Activated naive CD8-positive, alpha-beta T cell treated with anti-CD3 and anti-CD28 coated beads, Interleukin-2, amount 50 U/mL, for 24 hours (primary cell): ENCODE measurements at places on chromosomes 4 and X.

GRCh38 chrX:118718737-118719136, 8.7 kb upstream of the IL13RA1 start:
- no peak for DNase-seq

DNA sequence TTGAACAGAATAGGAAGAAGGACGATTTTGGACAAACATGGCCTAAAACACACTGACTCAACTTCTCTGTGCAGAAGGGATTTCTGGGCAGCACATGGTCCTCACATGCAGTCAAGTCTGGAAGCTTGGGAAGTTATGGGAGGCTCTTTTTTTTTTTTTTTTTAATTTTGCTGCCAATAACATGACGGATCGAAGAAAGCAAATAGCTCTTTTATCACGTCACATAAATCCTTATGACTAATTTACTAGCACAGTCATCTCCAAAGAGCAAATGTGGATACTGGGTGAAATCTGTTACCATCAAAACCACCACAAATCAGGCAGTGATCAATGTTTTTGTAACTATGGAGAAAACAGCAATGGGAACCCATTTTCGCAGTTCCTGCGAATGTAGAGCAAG, 193.3 kb upstream of the FAM9B start:
- no peak for DNase-seq

GRCh38 chr4:110411574-110412011, 64.4 kb upstream of the ENPEP start:
- no peak for DNase-seq

GRCh38 chr4:76445911-76446310, 10.9 kb downstream of the SHROOM3 start:
- no peak for DNase-seq

DNA sequence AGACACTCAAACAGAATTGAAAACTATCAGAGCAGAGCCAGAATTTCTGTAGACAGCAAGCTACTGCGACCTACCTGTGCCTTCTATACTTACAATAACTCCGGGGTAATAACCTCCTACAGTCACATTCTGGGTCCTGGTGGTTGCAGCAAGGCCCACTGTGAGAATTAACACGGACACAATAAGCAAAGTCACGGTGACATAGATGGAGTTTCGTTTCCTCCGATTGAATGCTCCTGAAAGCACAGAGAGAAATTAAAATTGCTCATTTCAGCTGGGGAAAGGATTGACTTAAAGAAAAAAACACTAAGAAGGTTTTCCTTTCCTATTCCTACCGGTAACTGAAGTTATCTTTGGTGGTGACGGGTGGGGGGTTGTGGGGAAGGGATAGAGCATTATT, 7.0 kb downstream of the TMEM255A start:
- DNase-seq, result no peak

DNA sequence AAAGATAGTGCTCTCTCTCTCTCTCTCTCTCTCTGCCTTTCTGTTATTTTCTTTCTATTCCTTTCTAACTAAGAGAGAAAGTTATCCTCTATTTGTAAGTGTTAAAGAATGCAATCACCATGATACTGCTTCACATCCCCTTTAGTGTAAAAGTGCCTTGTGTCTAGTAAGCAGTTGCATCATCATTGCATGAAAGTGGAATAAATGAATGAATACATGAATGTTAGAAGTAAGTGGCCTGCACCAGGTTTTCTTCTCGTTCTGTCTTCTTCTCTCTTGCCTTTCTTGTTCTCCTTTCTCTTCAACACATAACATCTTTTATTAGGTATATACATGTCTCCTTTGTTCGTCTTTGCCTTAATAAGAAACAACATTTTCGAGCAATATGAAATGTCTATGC, 35.2 kb downstream of the TRIM2 start:
- no peak for DNase-seq

- no peak for DNase-seq
These were observed 536.9 kb downstream of the RAPGEF2 start for GRCh38 chr4:159639671-159640323.

- no peak for DNase-seq
These were observed 67.9 kb downstream of the PKD2 start for GRCh38 chr4:88075336-88075735.

DNA sequence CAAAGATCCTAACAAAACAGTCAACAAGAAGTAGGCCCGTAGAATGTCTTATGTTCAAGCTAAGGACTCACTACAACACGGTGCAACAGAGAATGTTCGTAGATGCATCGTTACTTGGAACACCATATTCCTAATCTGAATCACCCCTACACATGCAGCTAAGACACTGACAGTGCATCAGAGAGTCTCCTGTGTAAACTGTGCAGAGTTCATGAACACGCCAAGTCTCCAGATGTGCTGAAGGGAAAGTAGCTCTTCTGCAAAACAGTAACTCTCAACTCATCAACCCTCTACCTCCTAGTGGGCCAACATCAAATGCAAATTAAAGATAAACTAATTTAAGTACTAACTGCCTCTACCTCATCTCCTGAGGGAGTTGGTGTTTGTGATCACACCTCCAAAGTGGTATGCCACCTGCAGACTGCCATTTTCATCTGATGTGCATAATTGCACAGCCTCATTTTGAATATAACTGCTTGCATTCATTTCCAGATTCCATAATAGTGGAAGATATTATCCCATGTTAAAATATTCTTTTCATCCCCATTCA, 73.5 kb downstream of the MOSPD2 start:
- DNase-seq, result no peak

DNA sequence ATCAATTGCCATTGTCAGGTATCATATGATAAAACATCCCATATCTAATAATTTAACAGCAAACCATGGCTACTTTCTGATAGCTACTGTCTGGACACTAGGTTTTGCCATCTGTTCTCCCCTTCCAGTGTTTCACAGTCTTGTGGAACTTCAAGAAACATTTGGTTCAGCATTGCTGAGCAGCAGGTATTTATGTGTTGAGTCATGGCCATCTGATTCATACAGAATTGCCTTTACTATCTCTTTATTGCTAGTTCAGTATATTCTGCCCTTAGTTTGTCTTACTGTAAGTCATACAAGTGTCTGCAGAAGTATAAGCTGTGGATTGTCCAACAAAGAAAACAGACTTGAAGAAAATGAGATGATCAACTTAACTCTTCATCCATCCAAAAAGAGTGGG, 7.0 kb downstream of the NPY5R start:
- no peak for DNase-seq

DNA sequence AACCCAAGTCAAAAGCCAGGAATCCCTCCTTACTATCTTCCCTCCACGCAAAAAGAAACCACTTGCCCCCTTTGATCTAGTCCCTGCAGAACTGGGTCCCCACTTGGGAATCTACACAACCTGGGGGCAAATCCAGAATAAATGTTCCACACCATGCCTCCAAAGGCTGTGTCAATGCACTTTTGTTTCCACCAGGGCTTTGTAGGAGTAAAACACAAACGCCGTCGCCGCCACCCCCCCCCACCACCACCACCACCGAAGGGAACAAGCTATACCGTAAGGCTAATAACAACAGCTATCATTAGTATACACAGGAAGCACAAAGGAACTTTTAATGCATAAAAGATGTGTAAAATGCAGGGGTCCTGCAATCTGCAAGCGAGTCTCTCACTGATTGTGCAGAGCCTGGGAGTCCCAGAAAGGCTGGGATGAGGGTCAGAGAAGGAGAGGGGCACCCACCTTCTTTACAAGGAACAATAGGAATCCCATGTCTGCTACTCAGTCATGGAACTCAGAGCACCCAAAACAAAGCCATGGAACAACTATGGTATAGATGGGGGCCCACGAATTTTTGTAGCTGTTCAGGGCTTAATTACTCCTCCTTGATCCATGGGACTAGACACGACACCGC, 13.2 kb downstream of the BCOR start:
- no peak for DNase-seq

DNA sequence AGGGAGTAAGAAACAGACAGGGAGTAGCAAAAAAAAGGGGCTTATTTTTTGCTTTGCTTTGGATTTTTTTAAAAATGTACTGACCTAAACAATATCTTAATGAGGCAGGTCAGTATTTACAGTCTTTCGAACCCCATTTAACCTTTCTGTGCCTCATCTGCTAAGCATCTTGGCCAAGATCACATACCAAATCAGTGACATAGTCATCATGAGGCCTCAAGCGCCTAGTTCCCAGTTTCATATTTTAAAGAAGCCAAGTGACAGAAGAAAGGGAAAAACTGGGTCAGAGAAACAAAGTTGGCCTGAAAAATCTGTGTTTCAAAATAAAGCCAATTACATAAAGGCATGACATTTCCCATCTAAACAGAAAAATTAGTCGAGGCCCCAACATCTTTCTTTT, 94.6 kb upstream of the WDR44 start:
- no peak for DNase-seq

GRCh38 chrX:52425775-52426174, 57.0 kb downstream of the XAGE2 start:
- no peak for DNase-seq

DNA sequence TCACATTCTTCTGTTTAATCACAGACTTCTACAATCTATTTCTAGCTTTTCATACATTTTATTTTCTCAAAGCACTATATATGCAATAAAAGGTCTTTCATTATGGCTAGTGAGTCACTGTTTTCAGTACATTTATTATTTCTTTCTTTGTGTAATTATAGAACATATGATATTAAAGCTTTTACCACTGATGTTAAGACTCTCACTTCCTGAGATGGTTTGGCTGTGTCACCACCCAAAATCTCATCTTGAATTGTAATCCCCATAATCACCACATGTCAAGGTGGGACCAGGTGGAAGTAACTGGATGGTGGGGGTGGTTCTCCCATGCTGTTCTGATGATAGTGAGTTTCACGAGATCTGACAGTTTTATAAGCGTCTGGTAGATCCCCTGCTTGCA, 41.9 kb downstream of the UBA6 start:
- DNase-seq, result no peak

DNA sequence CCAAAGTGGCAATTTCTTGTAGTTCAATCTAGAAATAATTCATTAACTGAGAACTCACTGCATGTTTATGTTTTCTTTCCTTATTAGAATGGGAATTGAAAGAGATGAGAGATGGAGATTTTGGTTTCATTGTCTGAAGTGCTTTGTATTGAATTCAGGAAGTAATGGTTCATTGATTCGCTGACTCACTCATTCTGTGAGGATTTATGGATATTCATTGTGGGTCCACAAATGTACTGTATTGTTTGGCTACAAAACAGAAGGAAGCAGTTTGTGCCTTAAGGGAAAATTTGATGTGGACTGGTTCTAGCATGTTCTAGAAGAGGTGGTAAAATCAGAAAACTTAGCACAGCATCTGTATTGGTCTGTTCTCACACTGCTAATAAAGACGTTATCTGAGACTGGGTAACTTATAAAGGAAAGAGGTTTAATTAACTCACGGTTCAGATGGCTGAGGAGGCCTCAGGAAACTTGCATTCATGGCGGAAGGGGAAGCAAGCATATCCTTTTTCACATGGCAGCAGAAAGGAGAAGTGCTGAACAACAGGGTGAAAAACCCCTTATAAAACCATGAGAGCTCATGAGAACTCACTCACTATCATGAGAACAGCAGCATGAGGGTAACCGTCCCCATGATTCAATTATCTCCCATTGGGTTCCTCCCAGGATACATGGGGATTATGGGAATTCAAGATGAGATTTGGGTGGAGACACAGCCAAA, 132.3 kb upstream of the VCX3A start:
- DNase-seq, result no peak

DNA sequence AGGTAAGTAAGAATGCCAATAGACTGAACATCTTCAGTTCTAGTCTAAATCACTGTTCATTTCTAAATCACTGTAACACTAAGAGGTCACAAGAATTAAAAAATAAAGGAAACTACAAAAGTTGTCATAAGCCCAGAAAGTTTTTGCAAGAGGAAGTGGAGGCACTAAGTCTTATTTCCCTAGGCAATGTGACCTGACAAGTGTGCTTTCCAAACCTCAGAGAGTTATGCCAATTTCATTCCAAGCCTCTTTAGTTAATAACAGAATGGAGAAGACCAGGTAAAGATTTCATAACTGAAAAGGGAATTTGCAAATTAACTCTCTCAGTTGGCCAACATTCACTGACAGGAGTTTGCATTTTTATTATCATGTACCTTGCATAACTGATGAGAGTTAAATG, 40.5 kb downstream of the BBS12 start:
- no peak for DNase-seq

DNA sequence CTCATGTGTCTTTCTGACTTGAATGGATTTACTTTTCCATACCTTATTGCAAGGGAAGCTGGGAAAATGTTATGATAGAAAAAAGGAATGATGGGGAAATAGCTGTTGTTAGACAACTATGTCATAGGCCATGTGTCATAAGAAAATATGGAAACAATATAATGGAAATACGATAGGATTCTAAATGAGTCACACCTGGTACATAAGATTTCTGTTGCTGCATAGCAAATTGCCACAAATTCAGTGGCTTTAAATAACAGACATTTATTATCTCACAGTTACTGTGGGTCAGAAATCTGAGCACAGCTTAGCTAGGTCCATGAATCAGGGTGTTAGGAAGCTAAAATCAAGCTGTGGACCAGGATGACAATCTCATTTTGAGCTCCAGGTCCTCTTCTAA, 44.6 kb upstream of the ANKRD50 start:
- DNase-seq, result no peak

GRCh38 chr4:39450618-39451017, 8.1 kb downstream of the RPL9 start:
- no peak for DNase-seq

DNA sequence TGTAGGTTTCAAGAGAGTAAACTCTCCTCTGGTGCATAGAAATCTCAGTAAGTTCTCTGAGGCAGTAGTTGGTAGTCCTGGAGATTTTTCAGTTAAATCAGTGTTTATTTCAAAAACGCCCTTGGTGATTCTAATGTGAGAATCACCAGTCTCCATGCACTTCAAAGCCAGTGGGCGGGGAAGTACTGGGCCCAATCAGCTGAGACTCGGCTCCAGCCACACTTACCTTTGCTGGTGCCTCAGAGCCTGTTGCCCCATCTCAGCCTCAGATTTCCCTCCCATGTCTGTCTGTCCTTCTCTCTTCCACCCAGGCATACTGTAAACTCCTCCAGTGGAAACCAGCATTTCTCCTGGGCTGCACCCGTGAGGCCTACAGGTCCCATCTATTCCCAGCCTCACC, 7.4 kb upstream of the MGST2 start:
- peak; percentile 22 for DNase-seq

DNA sequence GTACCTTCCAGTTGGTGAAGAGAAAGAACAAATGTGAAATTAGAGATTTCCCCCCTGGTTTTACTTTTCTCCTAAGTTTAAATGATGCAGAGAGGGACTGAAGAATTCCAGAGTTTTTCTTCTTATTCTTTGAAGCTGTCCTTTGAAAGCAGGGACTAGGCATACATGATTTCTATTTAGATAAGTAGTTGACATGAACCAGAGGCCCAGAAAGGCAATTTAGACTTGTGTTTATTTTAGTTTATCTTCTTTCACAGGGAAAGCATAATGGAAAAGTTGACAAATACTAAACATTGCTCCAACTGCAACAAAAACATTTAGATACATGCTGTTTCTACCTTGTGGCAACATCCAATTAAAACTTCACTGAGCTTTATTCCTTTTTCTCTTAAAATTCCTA, 32.0 kb downstream of the PTPN13 start:
- no peak for DNase-seq

- DNase-seq, result no peak
These were observed 58.4 kb upstream of the CBR4 start for GRCh38 chr4:169068423-169068822.

GRCh38 chrX:40448793-40449192, 132.0 kb upstream of the ATP6AP2 start:
- DNase-seq, result no peak

- peak; percentile 80 for DNase-seq
These were observed 10.2 kb upstream of the DLG3 start for GRCh38 chrX:70434352-70434866.

GRCh38 chrX:38882894-38883626, 81.8 kb downstream of the MID1IP1 start:
- DNase-seq, result no peak

- DNase-seq, result no peak
These were observed 932.5 kb downstream of the SH3BGRL start for GRCh38 chrX:82134378-82134777.
